Fibroblast of skin of left biceps (primary cell): ENCODE measurements at places on chromosomes 3 and 15.
A peak's percentile ranks its signal among the peaks of the same experiment; 100 is the strongest.

DNA sequence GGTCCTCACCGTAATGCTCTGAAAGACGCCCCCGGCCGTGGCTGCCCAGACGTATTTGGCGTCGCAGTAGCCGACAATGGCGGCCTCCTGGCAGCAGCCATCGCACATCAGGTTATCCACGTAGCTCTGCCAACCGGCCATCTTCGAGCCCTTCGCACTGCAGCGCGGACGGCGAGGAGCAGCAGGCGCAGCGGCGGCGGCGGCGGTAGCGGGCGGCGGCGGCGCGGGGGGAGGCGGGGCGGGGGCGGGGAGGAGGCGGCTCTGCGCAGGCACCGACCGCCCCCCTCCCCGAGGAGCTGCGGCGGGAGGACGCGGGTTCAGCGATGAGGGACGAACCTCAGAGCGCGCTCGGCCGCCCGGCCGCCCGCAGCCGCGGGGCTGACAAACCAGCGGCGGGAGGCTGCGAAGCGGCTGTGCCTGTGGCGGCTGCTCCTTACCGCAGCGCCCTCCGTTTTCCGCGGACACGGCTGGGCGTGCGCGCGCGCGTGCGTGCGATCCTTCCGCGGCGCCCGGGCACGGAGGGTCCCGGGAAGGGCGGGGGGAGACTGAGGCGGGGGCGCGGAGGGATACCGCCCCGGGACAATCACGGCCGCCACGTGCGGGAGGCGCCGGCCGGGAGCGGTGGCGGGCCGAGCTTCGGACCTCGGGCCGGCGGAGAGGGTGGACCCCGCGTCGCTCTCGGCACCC is at the start of gene PFN2:
Gene PFN2, minus strand, starts transcription at position 180 of the 687 bp plus-strand sequence. Its CDS starts 39 bp downstream, at position 141.
- peak; percentile 78 for DNase-seq

- DNase-seq, result no peak
These were observed 120.0 kb downstream of the TMCO5A start for GRCh38 chr15:38054488-38054887.

- DNase-seq, result no peak
These were observed 23.1 kb downstream of the CCNL1 start for GRCh38 chr3:157136647-157137387.

DNA sequence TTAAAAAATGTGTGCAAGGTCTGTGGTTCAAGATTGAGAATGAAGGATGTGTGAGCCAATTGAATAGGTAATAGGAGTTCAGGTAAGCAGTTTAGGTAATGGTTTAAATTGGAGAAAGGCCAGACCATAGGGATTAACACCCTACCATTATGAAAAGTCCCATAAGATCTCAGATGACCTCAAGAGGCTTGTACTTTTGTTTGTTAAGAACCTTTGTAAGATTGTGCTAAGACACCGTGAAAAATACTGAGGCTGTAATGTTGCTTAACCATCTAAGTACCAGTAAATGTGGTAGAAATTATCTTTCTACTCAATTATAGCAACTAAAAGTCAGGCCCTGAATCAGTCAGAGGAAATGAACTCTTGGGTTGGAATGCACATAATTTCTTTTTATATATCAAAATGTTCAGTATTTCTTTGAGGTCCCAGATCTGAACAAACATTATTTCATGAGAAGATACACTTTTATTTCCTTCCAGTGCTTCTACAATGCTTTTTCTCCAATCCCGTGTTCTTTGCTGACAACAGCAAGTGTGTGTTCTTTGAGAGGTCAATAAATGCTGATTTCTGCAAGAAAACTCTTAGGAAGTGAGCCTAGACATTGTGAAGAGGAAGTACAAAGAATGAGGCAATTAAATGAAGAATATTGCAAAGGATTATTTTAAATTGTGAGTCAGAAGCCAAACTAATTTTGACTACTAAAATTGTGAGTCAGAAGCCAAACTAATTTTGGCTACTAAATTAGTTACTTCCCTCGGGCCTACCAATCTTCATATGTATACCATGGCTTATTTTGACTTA is 66.4 kb downstream of the TCF12 start:
- peak; percentile 29 for DNase-seq
